ENCODE measurements at places on chromosomes 7 and 10.

DNA sequence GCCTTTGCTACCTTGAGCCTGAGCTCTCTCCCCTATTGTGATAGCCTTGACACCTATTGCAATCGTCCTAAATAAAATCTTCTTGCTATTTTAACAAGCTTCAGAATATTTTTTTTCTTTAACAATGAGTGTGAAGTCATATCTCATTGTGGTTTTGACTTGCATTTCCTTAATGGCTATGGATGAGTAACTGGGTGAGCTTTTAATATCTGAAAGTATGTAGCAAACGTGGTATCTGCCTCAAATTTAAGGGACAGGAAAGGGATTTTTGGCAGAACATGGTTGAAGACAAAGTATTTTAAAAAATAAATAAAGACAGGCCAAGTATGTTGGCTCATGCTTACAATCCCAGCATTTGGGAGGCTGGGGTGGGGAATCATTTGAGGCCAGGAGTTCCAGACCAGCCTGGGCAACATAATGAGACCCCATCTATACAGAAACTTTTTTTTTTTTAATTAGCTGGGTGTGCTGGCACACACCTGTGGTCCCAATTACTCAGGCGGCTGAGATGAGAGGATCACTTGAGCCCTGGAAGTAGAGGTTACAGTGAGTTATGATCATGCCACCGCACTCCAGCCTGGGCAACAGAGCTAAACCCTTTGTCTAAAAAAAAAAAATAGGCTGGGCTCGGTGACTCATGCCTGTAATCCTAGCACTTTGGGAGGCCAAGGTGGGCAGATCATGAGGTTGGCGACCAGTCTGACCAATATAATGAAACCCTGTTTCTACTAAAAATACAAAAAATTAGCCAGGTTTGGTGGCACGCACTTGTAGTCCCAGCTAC is 319.3 kb upstream of the NRP1 start:
- DNase-seq, result no peak

GRCh38 chr10:113020475-113020753 is 70.4 kb downstream of the TCF7L2 start:
- no peak for DNase-seq

DNA sequence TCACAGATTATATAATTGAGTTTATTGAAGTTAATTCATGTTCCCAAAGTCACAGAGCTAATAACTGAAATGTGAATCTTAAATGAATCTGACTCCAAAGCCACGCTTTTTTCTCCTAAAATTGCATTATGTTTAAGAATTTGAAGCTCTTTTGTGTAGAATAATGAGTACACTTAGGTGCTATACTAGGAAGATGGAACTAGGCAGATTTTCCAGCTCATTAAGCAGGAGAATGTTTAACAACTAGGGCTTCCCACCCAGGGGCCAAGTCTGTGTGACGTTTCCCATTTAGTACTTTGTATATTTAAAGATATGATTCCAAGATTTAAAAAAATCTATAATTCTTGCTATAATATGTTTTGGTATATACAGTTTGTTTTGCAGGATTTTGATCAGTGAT is 169.5 kb downstream of the KIF20B start:
- DNase-seq, result no peak

DNA sequence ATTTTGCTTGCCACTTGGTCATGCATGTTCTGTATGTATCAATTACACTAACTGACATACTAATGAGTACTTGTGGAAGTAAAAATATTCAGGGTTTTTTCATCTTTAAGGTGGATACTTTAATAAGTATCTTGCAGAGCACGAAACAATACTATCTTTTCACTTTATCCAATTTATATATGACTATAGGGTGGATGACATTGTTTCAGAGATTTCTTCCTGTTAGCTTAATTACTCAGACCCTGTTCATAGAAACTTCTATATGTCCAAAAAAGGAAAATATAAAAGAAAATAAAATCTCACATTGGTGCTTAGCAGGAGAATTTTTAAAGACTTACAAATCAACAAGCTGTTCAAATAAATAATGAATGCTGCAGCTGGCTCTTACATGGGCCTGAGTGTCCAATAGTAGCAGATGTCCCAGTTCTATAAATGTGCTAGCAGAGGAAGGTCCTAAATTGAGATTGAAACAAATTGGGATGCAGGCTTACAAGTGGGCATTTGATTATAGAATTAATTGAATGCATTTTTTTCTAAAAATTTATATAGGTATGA is 91.5 kb upstream of the THSD7A start:
- DNase-seq, result no peak

GRCh38 chr7:33276325-33276724 is 147.0 kb downstream of the BBS9 start:
- DNase-seq, result no peak

DNA sequence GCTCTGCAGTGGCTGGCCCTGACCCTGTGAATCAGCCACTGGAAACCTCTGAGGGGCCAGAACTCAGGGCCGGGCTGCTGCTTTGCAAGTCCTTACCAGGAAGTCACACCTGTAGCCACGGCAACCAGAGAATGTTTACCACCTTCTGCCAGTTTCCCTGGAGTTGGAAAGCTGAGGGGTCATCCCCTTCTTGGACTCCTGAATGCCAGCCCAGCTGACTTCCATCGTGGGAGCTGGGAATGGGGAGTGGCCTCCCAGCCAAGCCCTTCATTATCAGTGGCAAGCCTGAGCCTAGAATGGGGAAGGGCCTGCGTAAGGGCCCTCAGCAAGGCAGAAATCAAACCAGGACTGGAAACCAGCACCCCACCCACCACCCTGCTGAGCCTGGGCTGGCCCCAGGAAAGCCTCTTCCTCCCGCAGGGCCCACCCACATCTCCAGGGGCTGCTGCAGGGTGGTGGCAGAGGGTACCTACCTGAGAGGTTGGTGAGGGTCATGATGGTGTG is 6.5 kb upstream of the CRHR2 start:
- no peak for DNase-seq

- DNase-seq, result peak; percentile 80
These were observed 15.6 kb downstream of the FANK1 start for GRCh38 chr10:125911990-125912389.

- DNase-seq, result no peak
These were observed 13.6 kb downstream of the NSMCE4A start for GRCh38 chr10:121961456-121961855.

- peak; percentile 8 for DNase-seq
These were observed 417.9 kb downstream of the IPMK start for GRCh38 chr10:57849691-57850357.

- no peak for DNase-seq
These were observed 179.2 kb upstream of the FAM3C start for GRCh38 chr7:121575194-121575765.

- DNase-seq, result no peak
These were observed 68.4 kb downstream of the CDHR3 start for GRCh38 chr7:106031300-106032035.

DNA sequence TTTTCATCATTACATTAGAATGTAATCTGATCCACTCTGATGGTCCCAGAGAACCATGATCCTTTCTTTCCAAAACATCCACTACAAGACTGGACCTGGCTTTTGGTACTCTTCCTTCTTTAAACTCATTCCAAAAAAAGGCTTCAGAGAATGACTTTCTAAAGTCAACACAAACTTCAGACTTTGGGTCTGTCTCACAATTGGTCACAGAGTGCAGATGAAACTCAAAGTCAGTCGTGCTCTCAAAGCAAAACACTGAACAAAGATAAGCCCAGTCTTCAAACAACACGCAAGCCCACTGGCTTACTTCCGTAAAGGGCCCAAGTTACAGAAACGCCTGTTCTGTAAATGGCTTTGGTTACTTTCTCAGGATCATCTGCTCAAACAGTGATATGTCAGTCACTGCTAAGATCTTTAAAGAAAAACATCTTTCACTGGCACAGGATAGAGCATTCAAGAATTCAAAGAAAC is 250.9 kb upstream of the MKLN1 start:
- no peak for DNase-seq

GRCh38 chr7:96233084-96233483 is 88.8 kb downstream of the SLC25A13 start:
- no peak for DNase-seq

- no peak for DNase-seq
These were observed 111.5 kb downstream of the PLXNA4 start for GRCh38 chr7:132464740-132465139.

DNA sequence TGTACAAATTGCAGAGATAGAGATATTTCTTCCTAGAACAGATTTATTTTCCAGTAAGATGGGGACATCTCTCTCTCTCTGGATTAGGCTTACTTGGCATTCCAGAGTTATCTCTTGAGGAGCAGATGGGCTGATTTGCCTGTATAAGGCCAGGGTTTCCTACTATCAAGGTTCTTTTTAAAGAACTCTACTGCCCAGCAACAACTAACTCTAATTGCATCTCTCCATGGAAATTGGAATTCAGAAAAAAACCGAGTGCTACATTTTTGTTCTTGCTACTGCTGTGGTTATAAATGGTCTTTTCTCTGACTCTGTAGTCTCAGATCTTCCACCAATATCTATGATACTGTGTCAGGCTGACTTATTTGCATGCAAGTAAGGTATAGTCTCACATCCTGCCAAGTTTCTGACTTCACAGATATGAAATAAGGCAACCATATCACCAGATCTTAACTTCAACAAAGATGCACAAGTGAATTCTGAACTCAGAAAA is 161.1 kb downstream of the CRPPA start:
- DNase-seq, result no peak

GRCh38 chr7:91345449-91345848 is 81.2 kb downstream of the FZD1 start:
- no peak for DNase-seq

GRCh38 chr10:12321641-12322040 is 27.7 kb upstream of the CAMK1D start:
- DNase-seq, result no peak

DNA sequence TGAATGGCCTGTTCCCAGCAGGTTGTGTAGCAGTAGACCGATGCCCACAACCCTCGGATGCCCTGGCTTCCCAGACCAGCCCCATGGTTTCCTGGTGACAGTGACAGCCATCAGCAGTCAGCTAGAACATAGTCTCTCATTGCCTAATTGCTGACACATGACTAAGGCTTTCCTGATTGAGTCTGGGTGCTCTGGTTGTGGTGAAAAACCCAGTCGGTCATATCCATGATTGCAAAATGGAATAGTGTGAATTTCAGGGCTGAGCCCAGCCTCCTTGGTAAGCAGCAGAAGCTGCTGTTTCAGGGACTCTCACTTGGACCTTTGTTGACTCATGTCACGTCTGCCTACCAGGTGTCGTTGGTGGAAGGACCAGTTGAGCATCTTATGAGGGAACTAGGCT is 36.6 kb downstream of the POR start:
- no peak for DNase-seq

DNA sequence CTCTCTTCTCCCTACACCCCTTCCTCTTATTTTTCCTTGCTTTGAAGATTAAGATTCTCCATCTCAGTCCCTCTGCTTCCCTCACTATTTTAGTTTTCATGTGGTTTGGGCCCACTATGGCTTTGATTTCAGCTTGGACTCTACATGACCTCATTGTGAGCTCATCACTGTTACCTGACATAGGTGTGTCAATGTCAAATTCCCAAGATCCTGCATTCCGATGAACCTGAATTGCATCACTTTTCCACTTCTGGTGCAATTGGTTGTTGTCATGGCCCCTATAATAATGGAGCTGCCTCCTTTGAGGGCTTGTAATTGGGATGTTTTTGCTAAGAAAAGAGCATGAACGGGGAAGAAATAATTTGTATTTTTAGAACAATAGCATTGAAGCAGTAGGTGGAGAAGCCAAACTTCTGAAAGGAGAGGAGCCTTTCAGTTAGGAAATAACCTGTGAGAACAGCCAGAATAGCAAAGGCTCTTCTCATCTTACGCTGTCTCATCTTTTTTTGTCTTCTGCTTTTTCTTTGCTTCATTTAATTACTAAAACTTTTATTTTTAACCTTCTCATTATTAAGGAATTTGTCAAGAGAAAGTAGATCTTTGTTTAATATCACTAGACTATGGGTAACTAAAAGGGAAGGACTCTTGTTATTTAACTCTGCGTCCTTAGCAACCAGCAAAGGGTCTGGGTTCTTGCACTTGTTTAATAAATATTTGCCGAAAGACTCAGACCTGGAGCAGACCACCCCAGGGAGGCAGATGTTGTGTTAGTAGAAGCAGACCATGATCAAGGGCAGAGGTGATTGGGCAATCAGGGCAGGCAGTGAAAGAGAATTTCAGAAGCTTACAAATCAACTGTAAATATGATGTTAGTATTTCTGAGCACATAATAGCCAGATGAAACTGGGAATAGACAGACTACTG is 95.4 kb downstream of the TES start:
- DNase-seq, result peak; percentile 37

GRCh38 chr10:124918191-124918830 is 23.6 kb upstream of the ZRANB1 start:
- no peak for DNase-seq

GRCh38 chr7:101804967-101805366 is 12.5 kb upstream of the CUX1 start:
- DNase-seq, result no peak

DNA sequence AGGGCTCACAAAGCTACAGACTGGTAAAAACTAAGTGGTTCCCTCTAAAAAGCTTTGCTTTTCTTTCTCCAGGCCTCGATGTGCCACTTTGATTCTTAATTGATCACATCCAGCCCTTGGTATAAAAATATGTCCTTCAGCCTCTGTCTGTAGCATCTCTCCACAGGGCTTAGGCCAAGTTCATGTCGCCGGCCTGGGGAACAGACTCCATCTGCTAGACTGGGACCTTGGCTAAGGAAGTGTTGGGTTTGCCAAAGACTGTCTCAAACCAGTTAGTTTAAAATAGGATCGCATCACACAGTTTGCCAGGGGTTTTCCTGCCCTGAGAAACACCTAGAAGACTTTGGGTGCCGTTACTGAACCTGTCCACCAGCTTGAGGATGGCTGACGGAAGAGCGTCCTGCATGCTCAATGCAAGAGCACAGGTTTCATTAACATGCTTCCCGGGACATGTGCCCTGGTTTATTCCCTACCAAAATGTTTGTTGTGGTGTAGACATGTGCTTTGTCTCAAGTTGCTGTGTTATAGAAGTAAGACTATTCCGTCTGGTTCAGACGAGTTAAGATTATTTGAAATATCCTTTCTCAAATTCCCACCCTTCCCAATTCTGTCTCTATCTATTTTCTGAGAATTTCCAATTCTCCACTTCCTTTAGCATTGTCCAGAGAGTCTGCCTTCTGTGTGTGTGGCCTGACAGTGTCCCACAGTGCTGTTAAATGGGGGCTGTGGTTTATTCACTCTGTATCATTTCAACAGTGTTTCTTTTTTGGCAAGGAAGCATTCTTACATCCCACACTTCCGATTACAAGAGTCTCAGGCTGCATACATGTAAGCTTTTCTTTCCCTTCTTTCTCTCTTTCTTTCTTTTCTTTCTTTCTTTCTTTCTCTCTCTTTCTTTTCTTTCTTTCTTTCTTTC is 334.7 kb downstream of the INHBA start:
- DNase-seq, result no peak

- no peak for DNase-seq
These were observed 8.0 kb downstream of the ELFN1 start for GRCh38 chr7:1678081-1678543.

GRCh38 chr7:33155811-33156210 is 26.4 kb downstream of the BBS9 start:
- DNase-seq, result no peak

- DNase-seq, result no peak
These were observed 8.5 kb downstream of the NT5C2 start for GRCh38 chr10:103184615-103185014.
